Mesenchymal stem cell (in vitro differentiated cells and primary cell): ENCODE measurements at places on chromosomes 16 and 17.

DNA sequence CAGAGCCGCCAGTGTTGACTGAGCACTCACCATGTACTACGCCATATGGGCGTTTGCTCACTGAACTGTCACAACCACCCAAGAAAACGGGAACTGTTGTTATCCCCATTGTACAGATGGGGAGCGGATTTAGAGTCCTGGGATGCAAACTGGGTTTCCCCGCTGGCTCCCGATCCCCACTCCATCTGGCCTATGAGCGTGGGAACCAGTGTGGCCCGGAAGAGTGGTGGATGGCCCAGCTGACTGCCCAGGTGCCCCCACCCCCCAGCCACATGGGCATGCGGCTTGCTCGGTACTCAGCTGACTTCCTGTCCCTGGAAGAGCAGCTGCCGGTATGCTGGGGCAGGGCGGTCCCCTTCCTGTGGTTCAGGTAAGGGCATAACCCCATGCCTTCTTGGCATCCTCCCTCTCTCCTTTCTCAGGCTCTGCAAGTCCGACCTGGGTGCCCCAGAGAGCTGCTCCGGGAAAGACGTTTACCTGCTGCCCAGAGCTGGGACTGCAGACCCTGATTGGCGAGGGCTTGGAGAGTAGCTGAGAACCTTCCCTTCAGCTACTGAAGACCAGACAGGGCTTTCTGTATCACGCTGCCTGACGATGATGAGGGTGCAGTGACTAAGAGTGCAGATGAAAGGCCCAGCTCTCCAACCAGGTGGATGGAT is 16.2 kb downstream of the SOCS3 start:
- DNase-seq, result no peak

DNA sequence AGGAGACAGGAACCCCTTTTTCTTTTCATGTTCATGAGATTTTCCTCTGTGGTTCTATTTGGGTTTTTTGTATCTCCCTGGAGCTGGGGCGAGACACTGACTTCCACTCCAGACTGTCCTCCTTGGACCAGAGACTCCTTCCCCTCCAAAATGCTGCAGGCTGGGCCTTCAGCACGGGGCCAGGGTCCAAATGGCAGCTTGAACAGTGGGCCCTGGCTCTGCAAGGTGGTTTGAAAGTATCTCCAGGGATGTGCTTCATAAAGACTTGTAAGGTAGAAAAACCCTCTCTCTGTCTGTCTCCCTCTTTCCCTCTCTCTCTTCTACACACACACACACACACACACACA is 236.1 kb downstream of the ZNF423 start:
- DNase-seq, result no peak

GRCh38 chr16:11071829-11072228 is 127.5 kb downstream of the CLEC16A start:
- DNase-seq, result no peak

- DNase-seq, result peak; percentile 78
Measured at GRCh38 chr17:82668631-82669099, 20.4 kb upstream of the WDR45B start.

GRCh38 chr16:83951544-83951943 is 1.5 kb upstream of the OSGIN1 start:
- no peak for DNase-seq

DNA sequence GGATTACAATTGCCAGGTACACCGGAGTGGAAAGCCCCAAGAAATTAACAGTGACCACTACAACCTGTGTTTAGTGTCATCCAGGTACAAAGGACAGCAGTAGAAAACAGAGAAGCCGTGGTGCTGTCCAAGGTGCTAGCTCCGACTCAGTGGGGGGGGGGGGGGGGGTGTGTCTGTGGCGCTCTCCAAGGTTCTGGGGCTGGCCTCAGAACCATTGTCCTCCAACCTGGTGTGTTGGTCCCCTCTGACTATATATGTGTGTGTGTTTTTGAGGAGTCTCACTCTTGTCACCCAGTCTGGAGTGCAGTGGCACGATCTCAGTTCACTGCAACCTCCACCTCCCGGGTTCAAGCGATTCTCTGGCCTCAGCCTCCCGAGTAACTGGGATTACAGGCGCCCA is 5.8 kb upstream of the ZNF23 start:
- DNase-seq, result peak; percentile 43

DNA sequence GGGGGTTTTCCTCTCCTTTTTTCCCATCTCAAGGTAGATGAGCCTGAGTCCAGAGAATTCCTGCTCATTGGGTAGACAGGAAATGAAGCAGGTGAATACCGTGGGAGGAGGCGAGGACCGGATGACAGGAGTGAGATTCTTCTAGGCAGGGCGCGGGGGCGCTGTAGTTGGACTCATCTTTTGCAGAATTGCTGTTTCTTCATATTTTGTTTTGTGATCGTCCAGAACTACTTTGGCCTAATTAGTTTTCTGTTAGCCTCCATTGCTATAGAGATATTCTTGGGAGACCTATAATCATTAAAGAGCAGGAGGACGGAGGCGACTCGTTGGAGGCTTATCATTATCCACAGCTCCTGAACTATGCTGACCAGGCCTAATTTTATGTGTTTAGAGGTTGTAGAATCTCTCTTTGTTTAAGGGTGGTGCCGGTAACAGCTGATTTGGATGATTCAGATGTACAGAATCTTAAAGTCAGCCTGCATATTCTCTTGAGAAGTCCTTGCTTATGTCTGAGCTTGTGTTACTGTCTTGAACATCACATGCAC is 650 bp downstream of the ATP6V0A1 start:
- DNase-seq, result peak; percentile 77

DNA sequence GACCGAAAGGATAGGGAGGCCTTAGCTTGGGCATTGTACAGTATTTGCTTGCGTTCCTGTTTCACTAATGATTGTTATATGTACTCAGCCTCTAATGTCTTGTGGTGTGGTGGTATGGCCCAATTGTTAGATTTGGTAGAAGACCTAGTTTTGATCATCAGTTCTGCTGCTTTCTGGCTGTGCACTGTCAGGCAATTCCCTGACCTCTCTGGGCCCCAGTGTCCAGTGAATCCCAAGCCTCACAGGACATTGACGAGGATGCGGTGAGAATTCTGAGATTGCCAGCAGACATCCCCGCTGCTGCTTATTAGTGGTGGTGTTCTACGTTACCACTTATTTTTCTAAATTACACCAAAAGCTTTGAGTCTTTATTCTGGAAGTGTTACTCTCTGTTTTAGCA is 195.2 kb downstream of the SNX29 start:
- DNase-seq, result no peak

- peak; percentile 52 for DNase-seq
Measured at GRCh38 chr17:17682293-17682736, 1.1 kb downstream of the RAI1 start.

GRCh38 chr17:40447148-40447644 is 3.9 kb downstream of the IGFBP4 start:
- no peak for DNase-seq

- no peak for DNase-seq
Measured at GRCh38 chr17:81417049-81417878, 22.0 kb downstream of the BAHCC1 start.

GRCh38 chr17:56810343-56810742 is 23.4 kb downstream of the C17orf67 start:
- no peak for DNase-seq

- DNase-seq, result peak; percentile 66
Measured at GRCh38 chr17:15236281-15237105, 28.6 kb downstream of the PMP22 start.

GRCh38 chr17:75756451-75757085 is 8.4 kb downstream of the GALK1 start:
- DNase-seq, result no peak

DNA sequence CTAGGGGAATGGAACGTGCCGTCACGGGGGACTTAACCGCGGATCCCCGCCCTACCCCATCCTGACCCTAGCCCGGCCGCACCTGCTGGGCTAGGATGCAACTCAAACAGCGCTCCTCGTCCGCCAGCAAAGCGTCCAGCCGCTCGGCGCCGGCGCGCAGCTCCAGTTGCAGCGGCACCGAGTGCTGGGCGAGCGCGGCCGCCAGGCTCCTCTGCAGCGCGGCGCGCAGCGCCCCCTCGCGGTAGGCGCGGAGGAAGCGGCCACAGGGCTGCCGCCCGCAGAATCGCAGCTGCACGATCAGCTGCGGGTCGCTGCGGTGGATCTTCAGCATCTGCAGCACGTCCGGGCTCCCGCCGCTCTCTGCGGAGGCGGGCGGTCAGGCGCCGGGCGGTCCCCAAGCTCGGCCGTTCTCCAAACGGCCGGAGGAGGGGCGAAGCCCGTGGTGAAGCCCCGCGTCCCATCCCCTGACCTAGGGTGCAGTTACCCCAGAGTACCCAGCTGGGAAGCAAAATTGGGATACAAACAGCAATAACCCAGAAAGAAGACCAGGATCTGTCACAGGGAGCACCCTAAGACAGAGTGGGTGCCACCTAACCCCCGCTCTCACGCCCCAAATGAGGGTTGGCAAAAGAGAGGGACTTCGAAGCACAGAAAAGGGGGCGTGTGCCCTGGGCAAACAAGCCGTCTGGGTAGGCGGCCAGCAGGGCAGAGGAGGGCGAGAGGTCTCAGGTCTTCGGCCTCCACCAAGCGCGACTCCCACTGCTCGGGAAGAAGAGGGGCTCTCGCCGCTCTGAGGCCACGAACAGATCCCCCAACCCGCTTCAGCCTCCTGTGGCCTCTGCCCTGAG is 4.2 kb downstream of the TRADD start:
- peak; percentile 66 for DNase-seq

DNA sequence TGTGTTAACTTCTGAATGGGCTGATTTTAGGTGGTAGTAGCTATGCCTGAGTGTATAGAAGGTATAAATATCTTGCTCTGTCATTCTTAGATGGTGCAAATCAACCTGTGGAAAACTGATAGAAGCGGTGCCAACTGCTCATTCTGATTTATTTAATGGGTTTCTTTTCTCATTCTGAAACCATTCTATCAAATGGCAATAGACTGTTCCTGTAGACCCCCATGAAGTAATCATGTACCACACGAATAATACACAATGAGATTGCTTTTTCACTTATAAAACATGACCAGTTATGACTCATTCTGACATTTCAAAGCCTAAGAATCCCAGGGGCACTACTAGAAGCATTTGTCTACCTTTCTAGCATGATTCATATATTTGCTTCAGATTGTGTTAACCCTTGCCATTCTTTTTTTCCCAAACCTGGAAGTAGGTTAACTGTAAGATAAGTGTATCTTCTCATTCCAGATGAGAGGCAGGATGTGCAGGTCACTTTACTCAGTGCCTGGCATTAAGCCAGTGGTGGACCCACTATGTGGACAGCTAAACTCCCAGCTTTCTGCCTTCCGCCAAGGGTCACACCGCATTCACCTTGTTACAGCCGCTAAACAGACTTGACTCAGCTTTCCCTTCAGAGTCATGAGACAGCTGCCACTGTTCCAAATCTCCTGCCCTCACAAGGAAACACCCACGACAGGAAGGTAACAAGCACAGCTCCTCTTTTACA is 16.4 kb upstream of the SLC16A11 start:
- DNase-seq, result peak; percentile 47

GRCh38 chr17:17021194-17021863 is 20.9 kb upstream of the MPRIP start:
- DNase-seq, result no peak

DNA sequence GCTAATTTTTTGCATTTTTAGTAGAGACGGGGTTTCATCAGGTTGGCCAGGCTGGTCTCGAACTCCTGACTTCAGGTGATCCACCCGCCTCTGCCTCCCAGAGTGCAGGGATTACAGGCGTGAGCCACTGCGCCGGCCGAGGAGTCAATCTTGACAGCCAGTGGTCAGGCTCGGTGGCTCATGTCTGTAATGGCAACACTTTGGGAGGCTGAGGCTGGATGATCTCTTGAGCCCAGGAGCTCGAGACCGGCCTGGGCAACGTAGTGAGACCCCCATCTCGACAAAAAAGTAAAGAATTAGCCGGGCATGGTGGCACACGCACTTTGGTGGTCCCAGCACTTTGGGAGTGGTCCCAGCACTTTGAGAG is 608 bp upstream of the PGS1 start:
- no peak for DNase-seq

DNA sequence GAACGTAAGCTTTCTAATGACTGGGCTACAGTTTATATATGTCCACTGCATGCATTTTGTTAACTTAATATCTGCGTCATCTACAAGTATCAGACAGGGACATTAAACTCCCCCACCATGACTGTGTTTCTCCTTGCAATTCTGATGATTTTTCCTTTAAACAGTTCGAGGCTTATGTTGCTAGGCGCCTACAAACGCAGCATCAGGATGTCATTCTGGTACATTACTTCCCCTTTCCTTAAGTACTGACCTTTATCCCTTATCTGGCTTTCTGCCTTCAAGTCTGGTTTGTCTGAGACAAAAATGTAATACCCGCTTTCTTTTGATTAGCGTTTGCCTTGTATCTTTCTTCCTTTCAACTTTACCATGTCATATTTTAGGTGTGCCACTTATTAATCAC is 362.4 kb downstream of the SLC39A11 start:
- no peak for DNase-seq

DNA sequence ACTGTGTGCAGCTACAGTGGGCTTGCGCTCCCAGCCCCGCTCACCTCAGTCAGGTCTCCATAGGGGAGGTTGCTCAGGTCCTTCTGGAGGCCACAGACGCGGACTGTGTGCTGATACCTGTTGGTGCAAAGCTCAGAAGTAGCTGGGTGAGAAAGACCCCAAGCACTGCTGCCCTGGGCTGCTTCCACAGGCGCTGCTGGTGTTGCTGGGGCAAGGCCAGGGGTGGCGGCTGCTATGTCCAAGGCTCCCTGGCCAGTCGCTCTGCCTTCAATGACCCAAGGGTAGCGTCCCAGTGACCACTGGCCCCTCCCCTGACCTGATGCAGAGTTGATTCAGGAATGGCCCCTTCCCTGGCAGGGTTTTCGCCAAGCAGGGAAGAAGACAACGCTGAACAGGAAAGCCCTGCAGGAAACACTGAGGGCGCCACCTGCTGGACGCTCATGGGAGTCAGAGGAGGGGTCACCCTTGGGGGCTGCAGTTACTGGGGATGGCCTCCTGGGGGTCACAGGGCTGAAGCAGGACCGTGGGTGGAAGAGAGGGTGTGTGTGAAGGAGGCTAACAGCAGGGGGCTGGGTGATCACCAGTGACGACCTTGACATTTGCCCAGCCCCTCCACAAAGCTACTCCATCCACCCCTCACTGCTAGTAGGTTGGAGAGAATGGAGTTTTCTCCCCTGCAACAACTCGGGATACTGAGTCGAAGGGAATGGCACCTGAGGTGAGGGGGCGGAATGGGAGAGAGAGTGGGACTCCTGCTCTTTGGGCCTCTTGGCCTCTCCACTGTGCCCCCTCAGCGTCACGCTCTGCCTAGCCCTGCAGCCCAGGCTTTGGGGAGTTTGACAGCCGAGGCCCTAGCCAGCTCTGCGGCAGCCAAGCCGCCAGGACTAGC is 38.3 kb downstream of the ABCC12 start:
- DNase-seq, result peak; percentile 58
